ENCODE measurements at places on chromosomes 13 and 19.

DNA sequence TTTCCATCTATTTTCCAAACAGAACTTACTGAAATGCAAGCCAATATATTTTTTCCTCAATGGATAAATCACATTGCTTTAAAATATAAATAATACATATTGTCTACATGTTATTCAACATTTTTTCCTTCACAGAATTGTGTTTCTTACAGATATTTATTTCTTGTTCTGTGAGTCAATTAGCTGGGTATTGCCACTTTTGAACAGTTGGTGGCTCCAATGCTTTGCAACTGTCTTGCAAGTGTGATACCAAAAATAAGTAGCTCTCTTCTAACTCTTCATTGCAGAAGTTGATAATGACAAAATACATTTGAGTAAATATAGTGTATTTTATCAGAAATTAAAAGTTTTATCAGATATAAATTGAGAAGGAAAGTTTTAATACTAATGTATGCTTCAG, 17.1 kb upstream of the GPC5 start:
- no peak for DNase-seq

GRCh38 chr13:38135592-38135991, 214.1 kb upstream of the UFM1 start:
- DNase-seq: no peak

DNA sequence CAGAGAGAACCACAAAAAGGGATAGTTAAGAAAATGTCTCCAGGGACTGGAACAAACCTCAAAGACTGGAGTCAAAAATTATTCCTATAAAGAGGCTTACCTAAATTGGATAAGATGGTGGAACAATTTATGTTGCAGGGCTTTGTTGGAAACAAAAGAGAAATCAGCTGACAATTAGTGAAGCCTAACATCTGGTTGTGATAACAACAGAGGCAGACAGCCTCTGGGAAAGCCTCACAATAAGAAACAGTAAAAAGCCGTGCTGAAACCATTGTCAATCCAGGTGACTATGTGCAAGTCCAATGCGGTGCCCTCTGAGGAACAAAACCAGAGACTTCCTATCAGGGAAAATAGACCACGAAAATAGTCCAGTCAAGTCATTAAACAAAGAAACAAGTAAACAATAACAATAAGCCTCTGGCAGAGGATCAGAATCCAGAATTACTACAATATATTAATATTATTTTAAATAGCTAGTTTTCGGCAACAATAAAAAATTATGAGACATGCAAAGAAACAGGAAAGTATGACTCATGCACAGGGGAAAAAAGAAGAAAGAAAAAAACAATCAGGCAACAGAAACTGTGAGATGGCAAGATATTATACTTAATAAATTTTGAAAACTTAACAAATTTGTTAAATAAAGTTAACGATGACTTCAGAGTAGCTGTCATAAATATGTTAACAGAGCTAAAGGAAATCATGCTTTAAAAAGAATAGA, 99.7 kb upstream of the RXFP2 start:
- DNase-seq: no peak

- no peak for DNase-seq
Observed at GRCh38 chr13:51728972-51729371, 75.0 kb downstream of the DHRS12 start.

- no peak for DNase-seq
Observed at GRCh38 chr19:5122121-5122400, 153.1 kb downstream of the KDM4B start.

DNA sequence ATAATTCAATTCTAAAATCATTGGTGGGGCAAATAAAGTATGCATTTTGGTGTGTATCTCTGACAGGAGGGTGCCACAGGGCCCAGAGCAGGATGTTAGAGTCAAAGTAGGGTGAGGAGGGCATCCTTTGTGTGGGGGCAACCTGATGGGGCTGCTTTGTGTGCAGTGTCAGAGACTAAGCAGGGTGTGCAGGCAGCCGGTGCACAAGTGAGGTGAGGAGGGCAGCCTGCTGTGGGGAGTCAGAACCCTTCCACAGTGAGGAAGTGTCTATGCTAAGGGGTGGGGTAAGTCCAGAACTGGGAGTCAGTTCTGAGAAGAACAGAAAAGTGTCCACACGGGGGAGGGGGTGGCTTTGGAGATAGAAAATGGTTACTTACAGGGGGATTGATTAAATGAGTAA, 40.7 kb downstream of the RB1 start:
- no peak for DNase-seq

- DNase-seq: no peak
Observed at GRCh38 chr13:71214357-71214756, 652.6 kb downstream of the DACH1 start.

GRCh38 chr19:46385636-46386035, 27.7 kb downstream of the CCDC8 start:
- DNase-seq: no peak

DNA sequence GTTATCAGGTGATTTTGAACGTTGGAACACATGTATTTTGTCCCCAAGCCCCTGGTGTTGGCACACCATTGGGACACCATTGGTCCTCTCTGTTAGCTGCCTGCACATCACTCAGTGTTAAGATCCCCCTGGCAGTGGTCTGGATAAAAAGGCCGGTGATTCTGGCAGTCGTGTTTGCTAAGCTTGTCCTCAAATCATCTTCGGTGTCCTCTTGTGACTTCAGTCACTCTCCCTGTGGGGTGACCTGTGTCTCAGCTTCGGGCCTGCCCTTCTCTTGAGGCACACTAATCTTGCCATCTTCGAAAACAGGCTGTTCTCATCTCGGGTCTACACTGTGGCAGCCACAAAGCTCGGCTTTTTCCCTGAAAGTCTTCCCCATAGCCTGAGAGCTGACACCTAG, 127.1 kb downstream of the ZIC5 start:
- DNase-seq: no peak
